EL (cell line): ENCODE measurements at places on chromosomes 4 and X.

- no peak for DNase-seq
These were observed 109.6 kb downstream of the SH2D1A start for GRCh38 chrX:124455966-124456365.

- peak; percentile 35 for DNase-seq
These were observed 138.0 kb downstream of the RBMX2 start for GRCh38 chrX:130539721-130540321.

- DNase-seq, result no peak
These were observed 91.0 kb upstream of the MTM1 start for GRCh38 chrX:150477371-150477770.

DNA sequence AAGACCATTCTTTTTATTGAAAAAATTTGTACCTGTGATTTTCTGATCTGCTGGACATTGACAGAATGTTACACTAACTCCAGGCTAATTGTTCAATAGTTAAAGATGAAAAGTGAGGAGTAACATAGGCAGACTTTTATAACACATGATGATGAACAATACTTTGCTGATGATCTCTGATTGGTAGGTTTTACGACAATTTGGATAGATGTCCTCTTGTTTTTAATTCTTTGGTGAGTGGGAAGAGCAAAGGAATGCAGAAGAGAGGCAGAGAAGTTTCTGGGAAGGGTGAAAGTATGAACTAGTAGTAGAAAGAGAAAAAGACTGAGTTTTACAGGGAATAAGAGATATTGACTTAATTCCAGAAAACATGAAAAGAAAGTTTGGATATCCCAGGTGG is 267.3 kb upstream of the HAND2 start:
- DNase-seq, result no peak

- DNase-seq, result no peak
These were observed 12.5 kb downstream of the ALB start for GRCh38 chr4:73416423-73417087.

GRCh38 chr4:86223472-86223871 is 136.4 kb downstream of the MAPK10 start:
- DNase-seq, result peak; percentile 40

DNA sequence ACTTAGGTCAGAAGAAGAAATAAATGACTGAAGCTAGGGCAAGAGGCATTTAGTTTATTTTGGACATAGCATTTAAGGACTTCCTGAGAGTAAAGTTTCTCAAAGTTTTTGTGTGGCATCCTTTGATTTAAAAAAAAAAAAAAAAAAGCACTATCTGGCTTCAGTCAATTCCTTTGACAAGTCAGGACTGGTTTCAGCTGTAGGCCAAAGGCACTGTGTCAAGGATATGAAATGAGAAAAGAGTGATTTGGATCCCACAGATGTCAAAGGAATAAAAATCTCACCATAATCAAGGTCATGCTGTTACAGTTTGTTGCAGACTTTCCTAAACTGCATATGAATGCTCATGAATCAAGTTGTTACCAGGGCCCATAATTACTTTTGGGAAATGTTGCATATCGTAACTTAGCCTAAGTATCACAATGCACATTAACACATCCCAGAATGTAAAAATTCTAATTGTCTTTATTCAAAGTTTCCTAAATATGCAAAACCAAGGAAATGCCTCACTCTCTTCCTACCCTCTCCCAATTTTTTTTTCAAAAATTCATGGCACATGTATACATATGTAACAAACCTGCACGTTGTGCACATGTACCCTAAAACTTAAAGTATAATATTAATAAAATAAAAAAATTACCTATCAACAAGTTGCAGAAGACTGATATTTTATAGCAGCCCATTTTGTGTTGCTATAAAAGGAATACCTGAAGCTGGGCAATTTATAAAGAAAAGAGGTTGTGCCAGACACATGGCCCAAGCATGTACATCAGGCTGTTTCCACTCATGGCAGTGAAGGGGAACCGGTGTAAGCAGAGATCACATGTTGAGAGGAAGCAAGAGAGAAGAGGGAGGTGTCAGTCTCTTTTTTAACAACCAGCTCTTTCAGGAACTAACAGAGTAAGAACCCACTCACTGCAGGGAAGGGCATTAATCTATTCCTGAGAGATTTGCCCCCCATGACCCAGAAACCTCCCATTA is 33.7 kb upstream of the ADAMTS3 start:
- no peak for DNase-seq

DNA sequence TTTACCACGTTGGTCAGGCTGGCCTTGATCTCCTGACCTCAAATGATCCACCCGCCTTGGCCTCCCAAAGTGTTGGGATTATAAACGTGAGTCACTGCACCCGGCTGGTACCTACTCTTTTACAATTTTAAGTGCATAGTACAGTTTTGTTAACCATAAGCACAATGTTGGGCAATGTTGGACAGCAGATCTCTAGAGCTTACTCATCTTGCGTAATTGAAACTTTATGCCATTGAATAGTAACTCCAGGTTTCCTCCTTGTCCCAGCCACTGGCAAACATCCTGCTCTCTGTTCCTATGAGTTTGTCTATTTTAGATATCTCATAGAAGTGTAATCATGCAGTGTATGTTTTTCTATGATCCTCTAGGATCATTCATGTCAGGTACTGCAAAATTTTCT is 9.3 kb upstream of the CPE start:
- DNase-seq, result no peak

GRCh38 chrX:13293700-13294099 is 26.2 kb downstream of the ATXN3L start:
- no peak for DNase-seq

DNA sequence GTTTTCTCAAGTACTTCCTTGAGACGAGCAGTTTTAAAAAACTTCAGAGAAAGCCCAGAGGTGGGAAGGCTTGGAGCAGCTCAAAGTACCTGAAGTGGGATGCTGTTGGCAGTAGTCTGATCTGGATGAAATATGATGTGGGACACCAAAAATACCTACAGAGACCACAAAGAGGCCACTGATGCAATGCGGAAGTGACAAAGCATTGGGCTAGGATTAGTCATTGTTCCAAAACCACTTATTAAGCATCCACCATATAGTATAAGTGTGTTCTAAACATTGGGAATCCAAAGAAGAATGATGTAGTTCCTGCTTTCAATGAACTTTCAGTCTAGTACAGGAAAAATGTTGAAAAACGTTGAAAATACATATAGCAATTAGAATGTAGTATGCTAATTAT is 386.1 kb upstream of the CNKSR2 start:
- peak; percentile 1 for DNase-seq

- no peak for DNase-seq
These were observed 129.1 kb downstream of the MSL3 start for GRCh38 chrX:11887175-11887574.

- DNase-seq, result no peak
These were observed 106.3 kb downstream of the TRAPPC11 start for GRCh38 chr4:183765251-183765911.

- no peak for DNase-seq
These were observed 9.9 kb upstream of the SCOC start for GRCh38 chr4:140363558-140363957.

DNA sequence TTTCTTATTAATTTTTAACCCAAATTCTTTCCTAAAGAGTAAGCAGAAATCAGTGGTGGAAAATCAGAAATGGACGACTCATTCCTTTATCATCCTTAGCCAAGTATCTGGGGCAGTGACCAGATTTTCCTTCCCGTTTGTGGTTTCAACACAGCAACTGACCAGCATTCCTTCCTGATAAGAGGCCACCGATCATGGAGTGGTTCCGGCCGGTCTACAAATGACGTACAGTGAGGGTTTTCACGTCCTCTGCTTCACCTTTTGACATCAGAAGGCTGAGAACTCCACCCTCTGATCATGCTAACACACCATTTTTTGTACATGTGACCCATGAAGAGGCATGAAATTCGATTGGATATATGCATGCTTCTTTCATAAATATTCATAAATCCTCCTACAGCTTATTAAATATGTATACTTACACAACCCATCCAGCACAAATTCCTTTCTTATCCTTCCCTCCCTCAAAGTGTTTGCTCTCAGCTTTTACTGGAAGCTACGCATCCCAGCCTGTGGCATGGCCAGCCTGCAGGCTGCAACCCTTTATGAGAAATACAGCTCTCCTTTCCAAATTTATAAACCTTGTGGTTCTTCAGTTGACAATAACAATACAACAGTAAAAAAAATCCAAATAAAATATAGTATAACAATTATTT is 173.0 kb upstream of the CASK start:
- peak; percentile 80 for DNase-seq

GRCh38 chr4:8615921-8616787 is 23.6 kb downstream of the CPZ start:
- DNase-seq, result no peak

DNA sequence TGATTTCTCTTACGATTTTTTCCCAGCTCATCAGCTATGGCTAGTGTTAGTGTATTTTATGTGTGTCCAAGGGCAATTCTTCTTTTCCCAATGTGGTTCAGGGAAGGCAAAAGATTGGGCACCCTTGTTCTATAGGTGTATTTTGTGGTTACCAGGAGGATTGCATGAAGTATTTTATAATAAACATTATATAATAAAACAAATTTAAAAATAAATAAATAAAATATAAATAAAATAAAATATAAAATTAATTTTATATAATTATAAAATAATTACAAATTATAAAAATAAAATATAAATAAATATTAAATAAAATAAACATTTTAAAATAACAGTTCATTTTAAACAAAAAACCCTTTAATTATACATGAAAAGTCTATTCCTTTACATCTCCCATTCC is 35.6 kb upstream of the UGT2B10 start:
- no peak for DNase-seq

DNA sequence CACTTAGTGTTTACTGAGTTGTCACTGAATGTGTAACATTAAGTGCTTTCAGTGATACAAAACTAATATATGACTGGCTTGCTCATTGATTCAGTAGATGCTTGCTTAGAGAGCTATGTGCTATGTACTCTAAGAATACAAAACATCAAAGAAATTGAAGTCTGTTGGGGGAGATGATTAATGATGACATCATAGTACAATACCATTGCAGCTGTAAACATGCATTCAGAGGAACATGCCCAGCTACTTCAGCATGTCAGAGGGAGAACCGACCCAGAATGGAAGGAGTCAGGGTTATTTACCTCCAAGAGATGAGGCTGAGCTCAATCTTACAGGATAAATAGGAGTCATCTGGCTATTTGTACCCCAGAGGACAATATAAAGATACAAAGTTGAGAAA is 290.8 kb downstream of the TENM3 start:
- DNase-seq, result peak; percentile 57

DNA sequence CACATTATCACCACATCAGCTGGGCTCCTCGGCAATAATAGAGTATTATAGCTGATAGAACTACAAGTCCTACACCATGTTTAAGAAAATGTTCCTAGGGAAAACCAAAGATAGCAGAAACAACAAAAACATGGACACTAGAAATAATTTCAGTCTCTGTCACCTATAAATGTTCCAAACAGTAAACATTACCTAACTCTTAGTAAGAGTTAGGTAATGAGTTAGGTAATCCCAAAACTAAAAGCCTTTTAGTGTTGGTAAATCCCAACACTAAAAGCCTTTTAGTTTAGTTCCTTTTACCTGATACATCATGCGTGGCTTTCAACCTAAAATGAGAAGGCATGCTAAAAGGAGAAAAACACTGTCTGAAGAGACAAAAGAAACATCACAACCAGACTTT is 35.5 kb downstream of the MAGED2 start:
- no peak for DNase-seq

DNA sequence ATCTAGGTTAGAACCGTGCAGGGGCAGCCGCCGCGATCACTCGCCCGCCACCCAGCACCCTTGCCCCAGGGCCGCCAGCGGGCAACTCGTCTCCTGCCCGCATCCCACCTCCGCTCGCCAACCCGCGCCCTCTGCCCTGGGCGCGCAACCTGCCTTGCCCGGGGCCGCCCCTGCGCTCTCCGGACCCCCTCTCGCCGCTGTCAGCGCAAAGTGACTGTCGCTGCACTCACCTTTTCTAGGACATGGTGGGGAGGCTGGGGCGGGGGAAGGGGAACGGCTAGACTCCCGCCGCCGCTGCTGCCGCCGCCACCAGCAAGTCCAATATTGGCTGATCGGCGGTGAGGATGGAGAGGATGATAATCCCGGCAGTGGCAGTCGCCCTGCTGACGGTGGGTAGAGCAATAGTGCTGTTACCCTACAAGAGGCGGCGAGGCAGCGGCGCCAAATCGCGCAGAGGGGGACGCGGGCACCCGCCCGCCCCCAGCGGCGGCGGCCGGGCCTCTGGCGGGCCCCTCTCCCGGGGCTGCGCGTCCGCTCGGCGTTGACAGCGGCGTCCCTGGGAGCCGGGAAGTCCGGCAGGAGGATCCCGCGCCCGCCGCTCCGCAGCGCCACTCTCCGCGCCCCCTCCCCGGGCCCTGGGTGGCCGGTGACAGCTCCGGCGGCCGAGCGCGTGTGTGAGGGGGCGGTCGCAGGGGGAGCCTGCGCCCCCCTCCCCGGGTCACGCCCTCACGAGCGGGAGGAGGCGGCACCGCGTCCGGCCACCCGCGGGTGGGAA is 2.3 kb upstream of the NR3C2 start:
- DNase-seq, result peak; percentile 2

DNA sequence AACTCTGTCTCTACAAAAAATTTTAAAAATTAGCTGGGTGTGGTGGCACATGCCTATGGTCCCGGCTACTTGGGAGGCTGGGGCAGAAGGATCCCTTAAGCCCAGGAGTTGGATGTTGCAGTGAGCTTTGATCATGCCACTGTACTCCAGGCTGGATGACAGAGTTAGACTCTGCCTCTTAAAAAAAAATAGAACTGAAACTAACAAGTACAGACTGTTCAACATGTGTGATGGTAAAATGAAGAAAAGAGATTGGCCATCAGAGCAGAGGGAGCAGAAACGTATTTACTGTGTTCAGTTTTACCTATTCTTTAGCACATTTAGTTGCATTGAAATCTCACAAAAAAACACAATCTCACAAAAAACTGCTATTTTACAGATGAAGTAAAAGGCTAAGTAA is 77.9 kb upstream of the NAP1L5 start:
- DNase-seq, result no peak

DNA sequence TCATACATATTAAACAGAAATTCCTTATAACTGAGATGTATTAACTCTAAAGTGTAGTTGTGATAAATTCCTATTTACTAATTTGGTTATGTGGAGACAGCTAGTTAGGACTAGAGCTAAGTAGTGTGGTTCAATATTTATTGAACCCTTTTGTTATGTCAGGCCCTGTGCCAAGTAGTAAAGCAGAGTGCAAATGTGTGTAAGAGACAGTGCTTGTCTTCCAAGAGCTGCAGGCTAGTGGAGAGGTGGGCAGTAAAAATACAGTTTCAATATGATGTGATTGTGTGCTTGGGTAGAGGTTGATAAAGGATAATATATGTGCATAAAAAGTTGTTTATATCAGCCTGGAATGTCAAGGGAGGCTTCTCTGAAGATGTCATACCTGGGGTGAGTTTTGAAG is 80.0 kb downstream of the TBC1D19 start:
- no peak for DNase-seq
